ENCODE measurements at places on chromosomes 16 and 17.

- no peak for DNase-seq
Observed at GRCh38 chr17:44877121-44877520, 22.1 kb downstream of the EFTUD2 start.

DNA sequence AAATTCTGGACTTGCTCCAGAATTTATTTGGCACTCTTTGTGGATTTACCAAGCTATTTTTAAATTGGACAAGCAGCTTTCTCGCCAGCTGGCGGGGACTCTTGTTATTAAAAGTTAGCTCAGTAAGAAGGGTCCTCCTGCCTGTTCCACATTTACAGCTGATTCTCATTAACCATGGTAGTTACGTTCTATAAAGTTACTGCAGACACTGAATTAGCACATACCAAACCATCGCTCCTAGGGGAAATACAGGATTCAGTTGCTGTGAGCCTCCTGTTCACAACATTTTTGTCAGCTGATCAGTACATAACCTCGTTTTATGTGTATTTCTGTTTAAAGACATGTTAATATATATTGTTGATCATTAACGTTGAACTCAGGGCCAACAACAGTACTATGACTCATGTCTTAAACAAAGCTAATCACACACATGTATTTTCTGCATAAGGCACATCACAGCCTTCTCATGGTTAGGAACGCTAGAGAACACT is 4.2 kb downstream of the LDAF1 start:
- DNase-seq = no peak

DNA sequence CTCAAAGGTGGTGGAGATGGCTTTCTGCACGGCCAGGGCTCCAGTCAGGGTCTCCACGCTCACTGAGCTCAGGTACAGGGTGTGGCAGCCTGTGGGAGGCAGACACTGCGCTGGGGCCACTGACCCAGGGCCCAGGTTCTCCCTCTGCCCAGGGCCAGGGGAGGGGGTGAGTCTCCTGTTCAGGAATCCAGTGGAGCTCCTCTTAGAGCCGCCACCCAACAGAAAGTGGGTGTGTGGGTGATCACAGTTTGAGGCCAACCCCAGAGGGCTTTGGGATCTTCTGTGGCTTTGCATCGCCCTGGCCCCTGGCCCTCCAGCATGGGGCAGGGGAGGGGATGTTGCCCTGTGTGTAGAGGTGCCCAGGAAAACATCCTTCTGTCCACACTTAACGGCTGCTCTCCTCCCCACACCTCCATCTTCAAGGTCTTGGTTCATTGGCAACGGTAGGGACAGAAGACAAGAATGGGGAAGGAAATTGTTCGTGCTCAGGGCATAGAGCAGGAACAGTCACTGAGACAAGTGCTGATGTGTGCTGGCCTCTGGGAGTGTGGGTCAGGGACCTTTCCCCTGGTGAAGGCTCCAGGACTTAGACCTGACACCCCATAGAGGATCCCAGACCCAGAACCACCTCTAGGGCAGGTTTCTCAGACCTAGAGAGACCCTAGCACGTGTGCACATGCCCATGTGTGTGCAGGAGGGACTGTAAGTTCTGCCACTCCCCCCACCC is 21.5 kb downstream of the TNS4 start:
- DNase-seq = no peak

DNA sequence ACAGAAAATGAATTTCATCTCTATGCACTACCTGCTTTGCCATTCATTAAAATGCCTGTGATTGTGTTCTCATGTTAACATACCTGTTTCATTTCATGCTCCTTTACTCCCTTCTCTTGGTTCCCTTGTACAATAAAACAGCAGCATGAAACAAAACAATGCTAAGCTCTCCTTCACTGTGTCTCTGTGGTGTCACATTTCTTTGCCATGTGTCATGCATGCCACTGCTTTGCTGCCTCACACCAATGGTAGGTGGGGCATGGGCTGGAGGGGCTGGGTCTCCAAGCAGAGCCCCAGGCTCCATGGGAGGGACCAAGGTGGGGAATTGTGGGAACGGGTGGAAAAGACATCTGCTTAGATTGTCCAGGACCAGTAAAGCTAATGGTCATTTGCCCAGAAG is 83.6 kb downstream of the RGS9 start:
- no peak for DNase-seq

DNA sequence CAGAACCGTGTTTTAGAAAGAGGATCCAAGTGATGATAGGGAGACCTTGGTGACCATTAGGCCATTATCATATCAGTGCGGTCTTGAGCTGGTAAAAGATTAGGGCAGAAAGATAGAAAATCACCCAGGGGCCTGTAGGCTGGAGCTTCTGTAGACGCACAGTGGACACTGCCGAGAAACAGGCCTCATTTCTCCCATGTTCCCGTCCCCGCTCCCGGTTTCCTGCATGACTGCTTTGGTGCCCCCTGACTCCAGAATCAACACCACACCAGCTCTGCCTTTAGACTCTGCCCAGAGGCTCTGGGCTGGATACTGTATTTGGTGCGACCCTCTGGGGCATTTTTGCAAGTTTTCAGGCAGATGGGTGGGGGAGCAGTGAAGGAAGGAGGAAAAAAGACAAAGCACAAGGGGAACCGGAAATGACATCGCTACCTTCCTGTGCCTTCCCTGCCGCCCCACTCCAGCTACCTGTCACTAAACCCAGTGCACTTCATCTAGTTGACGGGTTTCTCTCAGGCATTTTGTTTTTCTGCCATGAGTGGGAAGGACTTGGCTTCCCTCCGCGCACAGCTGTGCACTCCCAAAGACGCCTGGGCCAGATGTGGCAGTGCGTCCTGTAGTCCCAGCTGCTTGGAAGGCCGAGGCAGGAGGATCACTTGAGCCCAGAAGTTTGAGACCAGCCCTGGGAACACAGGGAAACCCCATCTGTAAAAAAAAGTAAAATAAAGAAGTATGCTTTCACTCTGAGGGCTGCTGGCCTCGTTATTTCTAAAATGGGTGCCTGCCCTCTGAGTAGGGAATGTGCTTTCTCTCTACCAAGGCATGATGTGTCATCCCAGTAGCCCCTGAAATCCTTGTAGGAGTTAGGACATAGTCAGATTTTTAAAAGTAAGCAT is 214.1 kb downstream of the RPTOR start:
- DNase-seq = no peak

DNA sequence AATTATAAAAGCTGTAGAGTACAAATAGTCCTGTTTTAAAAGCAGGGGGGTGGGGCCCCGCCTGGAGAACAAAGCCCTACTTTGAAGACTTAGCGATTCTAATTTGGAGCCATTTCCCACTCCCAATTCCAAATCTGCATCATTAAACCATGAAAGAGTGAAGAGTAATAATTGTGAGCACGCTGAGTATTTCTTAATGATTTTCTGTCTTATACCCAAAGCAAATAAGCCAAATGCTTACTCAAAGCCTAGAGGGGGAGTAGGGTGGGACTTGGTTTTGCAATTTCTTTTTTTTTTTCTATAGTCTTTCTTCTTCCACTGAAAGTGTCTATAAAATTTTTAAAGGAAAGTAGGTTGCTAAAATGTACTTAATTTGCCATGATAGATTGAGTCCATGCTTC is 470.1 kb downstream of the TOX3 start:
- DNase-seq = no peak

DNA sequence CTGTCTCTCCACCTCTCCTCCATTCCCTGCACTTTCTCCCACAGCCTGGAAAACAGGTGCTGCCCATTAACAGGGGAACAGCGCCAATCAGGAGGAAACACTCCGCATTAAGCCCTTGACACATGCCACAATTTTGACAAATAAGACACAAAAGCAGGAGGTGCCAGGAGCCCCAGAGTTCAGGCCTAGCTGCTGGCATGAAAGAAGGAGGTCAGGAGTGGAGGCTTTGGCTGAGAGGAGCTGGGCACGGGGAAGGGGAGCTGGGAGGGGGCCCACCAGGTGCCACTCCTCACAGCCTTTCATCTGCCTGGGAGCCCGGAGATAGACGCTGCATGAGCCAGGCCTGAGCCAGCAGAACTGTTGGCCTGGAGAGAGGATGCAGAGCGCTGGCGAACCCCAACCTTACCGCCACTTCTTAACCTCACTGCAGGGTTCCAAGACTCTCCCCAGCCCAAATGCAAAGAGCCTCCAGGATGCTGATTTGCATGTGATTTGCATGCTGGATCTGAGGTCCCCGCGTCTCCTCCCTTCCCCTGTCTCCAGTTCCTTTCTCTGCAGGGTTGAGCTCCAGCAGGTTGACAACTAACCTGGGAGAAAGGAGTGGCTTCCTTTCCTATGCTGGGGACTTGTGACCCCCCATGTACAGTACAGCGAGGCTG is 139.8 kb upstream of the SDK2 start:
- no peak for DNase-seq

- DNase-seq = peak; percentile 69
Observed at GRCh38 chr16:85982563-85982939, 83.6 kb downstream of the IRF8 start.

DNA sequence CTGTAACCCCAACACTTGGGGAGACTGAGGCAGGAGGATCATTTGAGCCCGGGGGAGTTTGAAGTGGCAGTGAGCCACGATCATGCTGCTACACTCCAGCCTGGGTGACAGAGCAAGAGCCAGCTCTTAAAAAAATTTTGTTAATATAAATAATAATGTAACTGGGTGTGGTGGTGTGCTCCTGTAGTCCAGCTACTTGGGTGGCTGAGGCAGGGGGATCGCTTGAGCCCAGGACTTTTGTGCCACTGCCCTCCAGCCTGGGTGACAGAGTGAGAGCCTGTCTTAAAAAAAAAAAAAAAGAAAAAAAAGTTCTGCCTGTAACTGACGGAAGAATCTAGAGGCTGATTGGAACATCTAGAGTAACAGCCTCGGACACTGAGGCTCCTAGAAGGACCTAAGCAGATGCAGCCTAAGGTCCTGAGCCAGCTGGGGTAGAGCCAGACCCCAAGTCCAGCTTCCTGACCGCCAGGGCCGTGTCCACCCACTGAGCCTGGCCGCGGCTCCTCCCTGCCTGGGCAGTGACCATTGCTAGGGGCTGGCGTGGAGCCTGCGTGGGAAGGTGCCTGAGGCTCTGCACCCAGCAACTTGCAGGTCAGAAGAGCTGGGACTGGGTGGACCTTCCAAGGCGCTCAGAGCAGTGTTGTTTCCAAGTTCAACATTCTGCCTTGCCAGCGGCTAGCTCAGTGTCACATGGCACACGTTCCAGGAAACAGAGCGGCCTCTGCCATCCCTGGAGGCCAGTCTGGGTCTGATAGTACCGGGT is 209.4 kb upstream of the CIBAR2 start:
- DNase-seq = peak; percentile 98

DNA sequence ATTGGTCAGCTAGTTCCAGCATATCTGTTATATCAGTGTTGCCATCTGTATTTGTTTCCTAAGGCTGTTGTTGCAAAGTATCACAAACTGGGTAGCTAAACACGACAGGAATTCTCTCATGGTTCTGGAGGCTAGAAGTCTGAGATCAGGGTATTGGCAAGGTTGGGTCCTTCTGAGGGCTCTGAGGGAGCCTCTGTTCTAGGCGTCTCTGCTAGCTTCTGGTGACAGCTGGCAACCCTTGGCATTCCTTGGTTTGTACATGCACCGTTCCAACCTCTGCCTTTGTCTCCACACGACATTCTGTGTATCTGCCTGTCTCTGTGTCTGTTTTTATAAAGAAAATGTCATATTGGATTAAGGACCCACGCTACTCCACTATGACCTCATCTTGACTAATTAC is 219.9 kb upstream of the NLRP1 start:
- no peak for DNase-seq

GRCh38 chr17:28949185-28950016 is 1.9 kb downstream of the PHF12 start:
- peak; percentile 82 for DNase-seq

DNA sequence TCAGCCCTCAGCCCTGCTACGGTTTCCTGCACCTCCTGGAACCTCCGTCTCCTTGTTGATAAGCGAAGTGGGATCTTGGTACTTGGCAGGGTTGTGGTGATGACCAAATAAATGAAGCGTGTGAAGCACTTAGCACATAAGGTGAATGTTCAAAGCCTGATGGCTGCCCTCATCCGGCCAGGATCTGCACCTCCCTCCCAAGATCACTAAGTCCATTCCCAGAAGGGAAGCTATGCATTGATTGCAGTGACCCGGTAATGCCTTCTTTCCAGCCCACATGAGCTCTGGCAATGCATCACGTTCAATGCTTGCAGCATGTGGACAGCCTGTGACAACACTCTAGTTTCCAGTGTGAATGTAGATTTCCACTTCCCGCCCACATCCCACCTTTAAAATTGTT is 24.9 kb upstream of the RHOT1 start:
- no peak for DNase-seq

- DNase-seq = no peak
Observed at GRCh38 chr16:89574681-89575246, 794 bp upstream of the CPNE7 start.

DNA sequence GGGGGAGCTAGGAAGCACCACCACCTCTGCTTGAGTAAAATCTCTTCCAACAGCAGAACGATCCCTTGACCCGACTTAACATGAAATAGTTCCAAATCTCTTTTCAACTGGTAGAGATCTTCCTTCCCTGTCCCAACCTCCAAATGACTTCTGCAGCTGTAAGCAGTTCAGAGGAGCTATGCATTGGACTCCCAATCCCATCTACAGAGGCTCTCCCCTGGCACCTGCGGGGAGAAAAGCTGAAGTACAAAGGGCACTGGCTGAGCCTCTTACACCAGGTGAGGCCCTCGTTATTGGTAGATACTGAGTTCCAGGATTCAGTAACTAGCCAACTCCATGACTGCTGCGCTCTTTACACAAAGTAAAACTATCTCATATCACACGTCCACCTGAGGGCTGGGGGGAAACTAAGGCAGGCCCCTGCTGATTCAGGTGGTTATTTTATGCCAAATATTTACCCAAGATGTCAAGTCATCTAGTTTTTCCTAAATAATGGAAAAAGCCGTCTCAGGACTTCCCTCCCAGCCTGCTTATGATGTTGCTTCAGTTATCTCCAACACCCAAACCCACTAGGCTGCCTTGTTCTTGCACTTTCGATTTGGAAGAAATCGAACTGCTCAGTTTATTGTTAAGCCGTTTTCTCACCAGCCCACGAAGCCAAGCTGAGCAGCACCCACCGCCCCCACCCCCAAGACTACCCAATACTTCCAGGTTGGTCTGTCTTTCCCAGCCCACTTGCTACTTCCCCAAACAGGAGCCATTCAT is 3.2 kb downstream of the ACTG1 start:
- DNase-seq = no peak

DNA sequence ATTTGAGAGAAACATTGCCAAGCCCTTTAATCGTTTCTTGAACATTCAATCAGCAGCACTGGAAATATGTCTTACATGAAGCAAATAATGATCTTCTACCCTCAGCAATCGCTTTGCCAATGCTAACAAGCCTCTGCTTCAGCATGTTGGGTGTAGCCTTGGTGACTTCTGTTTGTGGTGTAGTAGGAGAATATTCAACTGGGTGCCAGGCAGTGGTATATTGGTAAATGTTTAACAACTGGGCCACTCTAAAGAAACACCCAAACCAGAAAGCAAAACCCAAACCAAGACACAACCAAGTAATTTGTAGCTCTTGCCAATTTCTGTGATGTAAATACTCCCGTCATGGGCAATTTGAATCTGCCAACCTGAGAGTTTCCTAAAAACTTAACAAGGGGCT is 9.7 kb downstream of the CDH13 start:
- DNase-seq = no peak

All from sciatic nerve (tissue), 2 donors.